Iris pigment epithelial cell (primary cell): ENCODE measurements at places on chromosomes 13 and 19.

- DNase-seq: no peak
These were observed 55.8 kb upstream of the SPATA13 start for GRCh38 chr13:24104723-24105122.

DNA sequence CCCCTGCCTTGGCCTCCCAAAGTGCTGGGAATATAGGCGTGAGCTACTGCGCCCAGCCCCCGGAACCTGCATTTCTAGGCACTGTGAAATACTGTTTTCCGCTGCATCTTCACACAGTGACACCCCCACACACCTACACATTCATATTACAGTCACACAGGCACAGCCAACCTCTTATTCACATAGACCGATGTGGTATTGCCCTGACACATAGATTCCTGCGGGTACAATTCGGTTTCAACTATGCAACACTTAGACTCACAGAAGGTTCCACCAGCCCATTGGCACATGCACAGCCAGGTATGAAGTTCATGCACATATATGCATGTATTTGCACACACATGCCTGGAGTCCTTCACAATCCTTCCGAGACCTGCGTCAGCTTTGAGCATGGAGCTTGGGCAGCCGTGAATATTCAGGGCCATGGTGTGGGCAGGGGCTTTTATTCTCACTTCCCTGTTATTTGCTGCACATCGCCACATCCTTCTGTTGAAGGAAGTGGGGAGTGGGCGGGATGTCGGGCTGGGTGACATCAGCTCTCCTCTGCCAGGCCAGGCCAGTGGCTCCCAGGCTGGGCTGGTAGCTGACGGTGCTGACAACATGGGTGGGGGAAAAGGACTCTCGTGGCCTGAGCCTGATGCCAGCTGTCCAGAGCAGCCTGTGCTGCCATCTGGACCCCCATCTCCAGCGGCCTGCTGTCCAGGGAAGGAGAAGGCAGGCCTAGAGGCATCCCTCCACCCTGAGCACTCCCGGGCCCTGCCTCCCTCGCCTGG is 5.4 kb upstream of the CDC37 start:
- no peak for DNase-seq

- DNase-seq: peak; percentile 33
These were observed 181.2 kb downstream of the COL4A1 start for GRCh38 chr13:110125613-110126272.

GRCh38 chr19:58392945-58393724 is 2.3 kb upstream of the RNF225 start:
- DNase-seq: no peak

DNA sequence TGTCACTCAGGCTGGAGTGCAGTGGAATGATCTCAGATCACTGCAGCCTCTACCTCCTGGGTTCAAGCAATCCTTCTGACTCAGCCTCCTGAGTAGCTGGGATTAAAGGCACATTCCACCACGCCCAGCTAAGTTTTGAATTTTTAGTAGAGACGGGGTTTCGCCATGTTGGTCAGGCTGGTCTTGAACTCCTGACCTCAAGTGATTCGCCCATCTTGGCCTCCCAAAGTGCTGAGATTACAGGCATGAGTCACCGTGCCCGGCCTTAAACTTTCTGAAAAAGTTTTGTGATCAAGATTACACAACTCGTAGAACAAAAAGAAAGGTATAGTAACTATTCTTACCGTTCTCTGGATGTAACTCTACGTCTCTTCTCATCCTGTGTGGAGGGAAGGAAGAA is 21.2 kb downstream of the DNMT1 start:
- peak; percentile 74 for DNase-seq

GRCh38 chr19:21439201-21439751 is 42.3 kb downstream of the ZNF493 start:
- DNase-seq: peak; percentile 81

- DNase-seq: peak; percentile 63
These were observed 502.3 kb downstream of the FOXO1 start for GRCh38 chr13:40164133-40164532.

DNA sequence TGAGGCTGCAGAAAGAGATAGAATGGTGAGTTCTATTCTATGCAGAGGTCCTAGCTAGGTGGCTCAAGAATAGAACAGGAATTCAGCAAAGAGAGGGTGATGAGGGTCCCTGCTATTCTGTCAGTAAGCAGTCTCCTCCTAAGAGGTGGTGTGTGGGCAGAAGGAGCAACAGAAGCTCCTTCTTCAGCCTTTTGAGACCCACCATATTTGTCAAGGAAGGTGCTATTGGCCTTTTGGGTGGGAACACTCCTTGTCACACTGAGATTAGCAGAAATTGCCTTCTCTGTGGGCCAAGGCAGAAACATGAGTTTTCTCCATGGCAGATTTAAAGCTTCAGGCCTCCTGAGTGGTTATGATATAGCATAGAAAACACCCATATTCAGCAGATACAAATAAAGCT is 39.4 kb upstream of the RAP2A start:
- DNase-seq: no peak

- DNase-seq: peak; percentile 83
These were observed 25.6 kb upstream of the CXCL17 start for GRCh38 chr19:42468273-42468796.

- DNase-seq: peak; percentile 59
These were observed 740 bp downstream of the WDFY2 start for GRCh38 chr13:51584731-51585672.

- peak; percentile 70 for DNase-seq
These were observed 3.9 kb upstream of the SSBP4 start for GRCh38 chr19:18415178-18415867.

GRCh38 chr13:79998381-79998880 is 342.5 kb downstream of the SPRY2 start:
- DNase-seq: no peak

DNA sequence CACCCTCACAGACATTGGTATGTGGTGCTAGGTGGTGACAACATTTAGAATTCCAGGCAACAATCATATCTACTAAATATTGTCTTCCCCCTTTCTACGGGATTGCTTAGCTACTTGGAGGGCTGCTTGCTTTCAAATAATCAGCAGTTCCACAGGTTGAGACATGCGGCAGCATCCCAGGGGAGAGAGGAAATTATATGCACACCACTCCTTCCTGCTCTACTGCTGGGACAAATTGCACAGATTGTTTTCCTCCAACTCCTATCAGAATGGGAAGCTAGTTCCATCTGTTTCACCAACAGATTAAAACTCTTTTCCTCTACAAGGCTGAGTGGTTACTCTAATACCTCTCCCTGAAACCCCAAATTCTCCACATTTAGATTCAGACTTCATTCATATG is 275.4 kb downstream of the DNAJC15 start:
- no peak for DNase-seq

DNA sequence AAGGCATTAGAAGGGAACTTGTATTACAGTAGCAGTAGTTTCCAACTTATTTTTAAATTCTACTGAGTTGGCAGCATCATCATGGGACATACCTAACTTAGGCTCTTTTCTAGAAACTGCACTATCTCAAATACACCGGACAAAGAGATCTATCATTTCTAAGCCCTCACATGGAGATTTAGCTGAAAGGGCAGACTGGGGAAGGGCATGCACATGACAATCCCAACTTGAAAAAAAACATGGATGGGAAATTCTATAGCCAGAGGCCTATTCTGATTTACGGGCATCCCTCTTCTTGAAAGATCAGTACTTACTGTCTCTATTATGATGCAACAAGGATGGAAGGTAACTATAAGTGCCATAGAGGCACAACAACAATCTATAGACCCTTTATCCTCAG is 1328.6 kb downstream of the UQCRFS1 start:
- no peak for DNase-seq

- peak; percentile 51 for DNase-seq
These were observed 1342.5 kb upstream of the SLC10A2 start for GRCh38 chr13:104408733-104409132.

- no peak for DNase-seq
These were observed 26.6 kb downstream of the CBY2 start for GRCh38 chr13:45728759-45729158.

- DNase-seq: no peak
These were observed 10.2 kb upstream of the DCUN1D2 start for GRCh38 chr13:113500530-113501265.

DNA sequence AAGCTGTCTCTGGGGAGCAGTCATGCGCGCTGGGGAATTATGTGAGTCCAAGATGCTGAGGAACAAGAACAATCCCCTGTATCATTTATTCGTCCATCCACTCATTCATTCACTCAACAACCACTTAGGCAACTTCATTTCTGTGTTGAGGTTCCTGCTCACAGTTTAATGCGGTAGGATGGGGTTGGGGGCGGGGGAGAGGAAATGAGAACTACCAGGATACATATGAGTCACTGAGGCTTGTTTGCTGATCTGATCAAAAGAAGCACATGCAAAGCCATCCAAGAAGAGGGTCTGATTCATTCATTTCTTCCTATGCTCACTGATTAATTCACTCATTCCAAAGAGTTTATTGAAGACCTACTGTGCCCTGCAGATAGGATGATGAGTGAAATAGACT is 20.9 kb downstream of the ZNF536 start:
- no peak for DNase-seq

DNA sequence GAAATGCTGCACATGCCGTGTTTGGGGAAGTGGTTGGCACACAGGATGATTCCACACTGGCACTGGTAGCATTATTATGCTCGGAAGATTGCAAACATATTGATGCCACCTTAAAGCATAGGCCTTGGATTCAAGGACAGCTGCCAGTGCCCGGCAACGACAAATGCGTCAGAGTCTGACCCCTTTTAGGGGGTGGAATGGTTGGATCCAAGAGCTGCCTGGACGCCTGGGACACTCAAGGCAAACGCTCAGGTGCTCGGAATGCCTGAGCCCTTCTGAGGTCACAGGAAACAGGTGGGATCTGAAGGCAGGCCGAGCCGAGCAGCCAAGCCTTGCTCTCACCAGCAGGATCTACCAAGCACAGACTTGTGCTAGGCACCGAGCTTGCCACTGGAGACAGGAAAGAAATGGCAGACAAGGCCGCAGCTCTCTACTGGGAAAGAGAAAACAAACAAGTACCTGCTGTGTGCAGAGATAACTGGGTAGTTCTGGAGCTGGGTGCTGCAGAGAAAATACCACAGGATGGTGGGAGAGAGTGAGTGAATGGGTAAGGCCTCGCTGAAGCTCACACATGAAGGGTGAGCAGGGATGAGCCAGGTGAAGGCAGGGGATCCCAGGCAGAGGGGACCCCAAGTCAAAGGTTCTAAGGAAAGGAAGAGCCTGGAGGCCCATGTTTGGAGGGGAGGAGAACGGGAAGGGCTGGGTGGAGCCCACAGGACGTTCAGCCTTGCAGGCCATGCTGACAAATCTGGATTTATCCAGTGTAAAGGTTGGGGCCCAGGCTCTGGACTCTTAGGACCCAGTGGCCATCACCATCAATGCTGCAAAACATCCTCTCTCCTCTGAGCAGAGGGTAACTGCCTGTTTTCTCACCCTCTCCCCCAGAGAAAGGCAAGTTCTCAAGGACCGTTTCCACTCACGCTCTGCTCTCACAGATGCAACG is 9.2 kb downstream of the RANBP3 start:
- no peak for DNase-seq

- peak; percentile 63 for DNase-seq
These were observed 671.6 kb downstream of the PCDH9 start for GRCh38 chr13:66558506-66558905.

- DNase-seq: no peak
These were observed 1351.8 kb upstream of the PCDH20 start for GRCh38 chr13:62767473-62767872.

- DNase-seq: no peak
These were observed 41.1 kb downstream of the GPR12 start for GRCh38 chr13:26719356-26719945.

DNA sequence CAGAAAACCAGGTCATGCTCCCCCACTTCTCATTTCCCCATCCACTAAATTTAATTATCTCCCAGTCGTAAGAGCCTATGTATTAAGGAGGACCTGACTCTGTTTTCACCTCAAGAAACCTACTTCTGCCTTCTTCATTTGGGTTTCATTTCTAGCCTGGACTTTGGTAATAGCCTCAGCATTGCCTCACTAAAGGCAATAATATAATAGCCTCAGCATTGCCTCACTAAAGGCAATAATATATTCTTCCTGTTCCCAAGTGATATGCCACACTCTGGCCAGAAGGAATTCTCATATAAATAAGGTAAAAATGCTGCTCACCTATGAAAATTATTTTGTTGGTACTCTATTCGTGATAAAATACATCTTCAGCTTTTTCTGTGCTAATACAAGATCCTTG is 993.9 kb downstream of the EFNB2 start:
- no peak for DNase-seq

- no peak for DNase-seq
These were observed 1736.6 kb upstream of the MIR17HG start for GRCh38 chr13:89610881-89611280.

DNA sequence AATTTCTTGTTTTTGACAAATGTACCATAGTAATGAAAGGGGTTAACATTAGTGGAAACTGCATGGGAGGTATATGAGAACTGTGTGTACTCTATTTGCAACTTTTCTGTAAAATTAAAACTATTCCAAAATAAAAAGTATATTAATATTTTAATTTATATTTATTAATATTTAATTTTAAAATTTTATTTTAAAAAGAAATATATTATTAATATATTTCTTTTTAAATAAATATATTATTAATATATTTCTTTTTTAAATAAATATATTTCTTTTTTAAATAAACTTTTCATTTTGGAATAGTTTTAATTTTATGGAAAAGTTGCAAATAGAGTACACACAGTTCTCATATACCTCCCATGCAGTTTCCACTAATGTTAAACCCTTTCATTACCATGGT is 101.1 kb upstream of the SLC7A1 start:
- no peak for DNase-seq

DNA sequence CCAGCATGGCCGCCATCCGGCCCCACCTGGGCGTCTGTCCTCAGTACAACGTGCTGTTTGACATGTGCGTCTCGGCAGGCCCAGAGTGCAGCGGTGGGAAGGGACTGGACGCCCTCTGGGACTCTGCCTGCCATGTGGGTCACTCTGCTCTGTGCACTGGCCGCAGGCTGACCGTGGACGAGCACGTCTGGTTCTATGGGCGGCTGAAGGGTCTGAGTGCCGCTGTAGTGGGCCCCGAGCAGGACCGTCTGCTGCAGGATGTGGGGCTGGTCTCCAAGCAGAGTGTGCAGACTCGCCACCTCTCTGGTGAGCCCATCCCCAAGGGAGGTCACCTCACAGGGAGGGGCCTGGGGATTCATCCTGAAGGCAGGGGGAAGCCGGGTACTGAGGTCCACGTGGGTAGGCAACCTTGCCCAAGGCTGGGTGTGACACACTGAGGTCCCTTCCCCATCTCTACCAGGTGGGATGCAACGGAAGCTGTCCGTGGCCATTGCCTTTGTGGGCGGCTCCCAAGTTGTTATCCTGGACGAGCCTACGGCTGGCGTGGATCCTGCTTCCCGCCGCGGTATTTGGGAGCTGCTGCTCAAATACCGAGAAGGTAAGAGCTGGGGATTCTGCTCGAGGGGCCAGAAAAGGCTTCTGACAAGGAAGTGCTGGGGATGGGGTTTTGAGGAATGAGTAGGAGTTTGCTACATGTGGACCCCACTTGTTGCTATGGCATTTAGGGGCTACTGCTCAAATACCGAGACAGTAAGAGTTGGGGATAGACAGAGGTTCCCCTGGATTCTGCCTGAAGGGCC is 11.3 kb downstream of the ABCA7 start:
- DNase-seq: no peak

- peak; percentile 95 for DNase-seq
These were observed at the start of gene C19orf73 for GRCh38 chr19:49118565-49119410. Gene C19orf73, minus strand, starts transcription at chr19:49119143. Its CDS starts 121 bp downstream, at chr19:49119022.
